Lung microvascular endothelial cell (primary cell): ENCODE measurements at places on chromosomes 3 and 15.

DNA sequence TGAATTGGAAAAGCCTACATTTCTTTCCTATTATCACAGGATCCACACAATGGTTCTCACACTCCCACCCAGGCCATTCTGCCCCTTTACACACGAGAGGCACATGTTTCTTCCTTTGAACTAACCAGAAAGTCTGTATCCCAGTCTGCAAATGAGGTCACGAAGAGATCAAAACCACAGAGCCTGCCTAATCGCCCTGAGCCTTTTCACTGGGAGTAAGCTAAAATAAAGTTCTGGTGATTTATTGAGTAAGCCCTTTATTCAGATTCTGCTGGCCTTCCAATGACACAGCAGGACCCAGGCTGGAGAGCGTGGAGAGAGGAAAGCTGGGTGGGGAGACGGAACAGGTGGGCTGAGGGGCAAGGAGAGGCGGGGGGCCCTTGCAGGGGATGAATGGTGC is 78.7 kb downstream of the ATP1B3 start:
- no peak for DNase-seq

DNA sequence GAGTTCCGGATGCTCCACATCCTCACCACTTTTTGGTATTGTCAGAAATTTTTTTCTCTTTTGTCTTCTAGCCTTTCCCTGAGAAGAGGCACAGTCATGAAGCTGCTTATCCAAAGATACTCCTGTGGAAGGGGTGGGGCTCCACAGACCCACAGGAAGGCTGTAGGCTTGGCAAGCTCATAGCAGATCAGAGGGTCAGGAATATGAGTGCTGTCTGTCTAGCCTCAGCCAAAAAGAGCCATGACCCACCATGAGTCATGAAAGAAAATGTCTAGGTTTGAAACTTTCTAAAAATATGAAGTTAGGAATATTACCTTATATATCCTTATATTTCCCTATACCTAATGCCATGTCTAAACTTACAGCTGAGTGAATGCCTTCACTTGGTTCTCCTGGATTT is 118.2 kb upstream of the THBS1 start:
- peak; percentile 82 for DNase-seq

DNA sequence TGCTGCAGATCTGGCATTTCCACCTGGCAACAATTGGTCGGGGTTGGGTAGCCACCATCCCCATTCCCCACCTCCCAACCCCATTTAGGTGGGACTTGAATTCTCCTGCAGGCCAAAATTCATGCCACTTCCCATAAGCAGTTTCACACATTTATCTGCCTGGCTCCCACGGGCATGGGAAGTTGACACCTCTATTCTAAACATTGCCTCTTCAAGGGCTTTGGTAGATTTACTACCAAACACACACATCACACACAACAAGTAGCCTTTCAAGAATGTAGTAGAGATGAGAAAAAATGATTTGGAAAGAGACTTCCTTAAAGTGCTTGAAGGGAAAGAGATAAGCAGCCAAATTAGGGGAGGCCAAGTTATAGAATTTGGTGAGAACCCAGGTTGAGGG is 30.9 kb downstream of the ZBTB38 start:
- no peak for DNase-seq

DNA sequence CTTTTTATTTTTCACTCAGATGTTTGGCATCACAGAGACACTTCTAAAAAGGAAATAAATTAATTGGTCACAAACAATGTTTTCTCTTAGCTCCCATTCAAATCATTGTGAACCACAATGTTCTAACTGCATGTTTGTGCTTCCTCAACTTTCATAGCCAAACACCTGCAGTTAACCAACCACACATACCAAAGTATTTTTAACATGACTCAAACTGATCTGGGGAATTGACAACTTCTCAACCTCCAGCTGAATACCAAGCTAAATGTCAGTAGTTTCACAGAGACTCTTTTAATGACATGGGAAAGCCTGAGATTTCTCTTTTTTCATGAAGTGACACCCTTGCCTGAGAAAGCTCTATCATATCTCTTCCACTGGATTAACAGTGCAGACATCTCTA is 217.9 kb upstream of the MME start:
- no peak for DNase-seq

GRCh38 chr3:67196677-67197076 is 198.6 kb downstream of the KBTBD8 start:
- DNase-seq = no peak

GRCh38 chr3:17946619-17947018 is 204.2 kb upstream of the TBC1D5 start:
- DNase-seq = no peak

- DNase-seq = no peak
Measured at GRCh38 chr3:100981164-100981911, 11.9 kb downstream of the ABI3BP start.

GRCh38 chr3:57709559-57709958 is 16.7 kb upstream of the DENND6A start:
- DNase-seq = no peak

DNA sequence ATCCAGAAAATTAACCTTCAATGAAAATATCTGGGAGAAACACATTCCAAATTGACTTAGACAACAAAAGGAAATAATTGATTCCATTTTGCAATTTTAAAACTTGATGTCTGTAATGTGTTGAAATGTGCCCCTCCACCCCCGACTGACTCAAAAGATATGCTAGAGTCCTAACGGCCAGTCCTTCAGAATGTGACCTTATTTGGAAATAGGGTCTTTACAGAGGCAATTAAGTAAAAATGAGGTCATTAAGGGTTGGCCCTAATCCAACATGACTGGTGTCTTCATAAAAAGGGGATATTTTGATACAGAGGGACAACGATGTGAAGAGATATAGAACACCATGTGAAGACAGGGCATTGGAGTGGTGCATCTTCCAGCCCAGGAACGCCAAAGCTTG is 153.9 kb downstream of the PDZRN3 start:
- no peak for DNase-seq

GRCh38 chr3:19945969-19946831 is 697 bp upstream of the RAB5A start:
- peak; percentile 6 for DNase-seq

GRCh38 chr3:24237971-24238706 is 256.5 kb downstream of the THRB start:
- peak; percentile 88 for DNase-seq

DNA sequence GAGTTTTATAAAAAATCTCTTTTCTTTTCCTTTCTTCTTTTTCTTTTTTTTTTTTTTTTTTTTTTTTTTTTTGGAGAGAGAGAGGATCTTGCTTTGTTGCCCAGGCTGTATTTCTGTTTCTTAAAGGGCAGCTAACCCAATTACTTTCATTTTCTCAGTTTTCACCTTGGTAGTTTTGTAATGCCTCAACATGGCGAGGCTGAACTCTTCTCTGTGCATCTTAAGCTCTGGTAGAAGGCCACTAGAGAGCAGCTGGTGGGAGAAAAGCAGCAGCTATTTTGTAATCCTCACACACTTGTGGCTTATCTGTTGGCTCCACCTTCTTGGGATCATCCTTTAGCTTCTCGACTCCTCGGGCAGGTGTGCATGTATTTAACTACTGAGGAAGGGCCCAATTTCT is 152.2 kb upstream of the MEIS2 start:
- DNase-seq = no peak

DNA sequence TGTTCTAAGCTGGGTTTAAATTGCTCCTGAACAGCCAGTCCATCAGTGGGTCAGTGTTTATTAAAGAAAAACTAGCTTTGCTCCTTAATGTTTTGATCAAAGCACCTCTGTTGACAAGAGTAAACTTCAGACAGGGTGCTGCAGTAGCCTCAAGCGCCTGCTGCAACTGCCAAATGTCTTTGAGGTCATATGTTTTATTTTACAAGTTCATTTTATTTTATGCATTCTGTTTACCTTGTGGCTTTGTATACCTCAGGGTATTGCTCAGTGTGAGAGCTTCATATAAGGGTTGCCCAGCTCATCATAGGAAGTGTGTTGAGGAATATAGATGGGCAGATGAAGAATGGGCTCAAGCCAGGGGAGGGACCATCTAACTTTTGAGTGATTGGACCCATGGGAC is 8.5 kb downstream of the MYZAP start:
- no peak for DNase-seq

DNA sequence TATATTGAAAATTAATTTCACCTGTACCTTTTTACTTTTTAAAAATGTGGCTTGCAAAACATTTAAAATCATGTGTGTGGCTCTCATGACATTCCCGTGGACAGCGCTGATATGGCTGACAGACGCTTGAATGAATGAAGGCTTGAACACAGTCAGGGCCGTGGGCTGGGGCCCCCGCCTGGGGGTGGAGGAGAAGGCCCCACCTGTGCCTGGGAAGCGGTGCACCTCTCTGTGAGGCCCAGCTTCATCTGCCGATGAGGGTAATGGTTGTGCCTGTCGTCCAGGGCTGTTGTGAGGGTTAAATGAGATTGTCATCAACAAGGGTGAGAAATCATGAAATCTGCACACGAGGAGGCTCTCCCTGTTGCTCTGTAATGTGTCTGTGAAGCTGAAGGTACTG is 85.9 kb upstream of the PRR23E start:
- DNase-seq = no peak

DNA sequence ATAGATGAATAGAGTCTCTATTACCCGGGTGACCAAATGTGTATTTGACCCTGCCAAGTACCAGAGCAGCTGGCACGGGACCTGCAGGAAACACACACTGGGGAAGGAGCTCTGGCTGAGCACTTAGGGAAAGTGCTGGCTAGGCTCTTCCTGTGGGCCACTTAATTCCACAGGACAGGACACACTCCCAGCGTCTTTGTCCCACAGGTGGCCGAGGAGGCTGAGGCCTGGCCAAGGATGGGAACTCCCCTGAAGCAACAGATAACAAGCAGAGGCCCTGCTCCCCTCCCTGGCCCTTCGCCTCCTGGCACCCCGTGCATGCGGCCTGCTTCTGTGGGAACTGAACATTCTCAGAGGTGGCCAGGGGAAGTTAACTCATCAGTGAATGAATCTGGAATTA is 180.8 kb downstream of the ATP10A start:
- no peak for DNase-seq

DNA sequence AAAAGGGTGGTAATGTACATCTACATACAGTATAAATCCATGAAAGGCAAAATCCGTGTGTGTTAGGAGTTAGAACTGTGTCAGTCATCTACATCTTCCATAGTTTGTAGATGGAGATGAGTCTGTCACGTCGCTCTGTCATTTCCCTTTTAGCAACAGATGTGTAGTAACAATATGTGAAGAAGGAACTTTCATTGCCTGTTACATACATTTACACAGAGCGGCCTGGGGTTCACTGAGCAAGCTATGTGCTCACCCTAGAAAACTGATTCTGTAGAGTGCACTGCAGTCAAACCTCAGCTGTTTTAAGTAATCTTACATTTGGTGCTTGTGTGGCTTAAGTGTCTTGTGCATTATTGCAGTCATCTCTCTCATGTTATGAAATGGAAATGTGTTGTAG is 41.6 kb upstream of the AP3B2 start:
- DNase-seq = no peak

GRCh38 chr3:133494469-133494868 is 79.0 kb upstream of the CDV3 start:
- DNase-seq = peak; percentile 65

DNA sequence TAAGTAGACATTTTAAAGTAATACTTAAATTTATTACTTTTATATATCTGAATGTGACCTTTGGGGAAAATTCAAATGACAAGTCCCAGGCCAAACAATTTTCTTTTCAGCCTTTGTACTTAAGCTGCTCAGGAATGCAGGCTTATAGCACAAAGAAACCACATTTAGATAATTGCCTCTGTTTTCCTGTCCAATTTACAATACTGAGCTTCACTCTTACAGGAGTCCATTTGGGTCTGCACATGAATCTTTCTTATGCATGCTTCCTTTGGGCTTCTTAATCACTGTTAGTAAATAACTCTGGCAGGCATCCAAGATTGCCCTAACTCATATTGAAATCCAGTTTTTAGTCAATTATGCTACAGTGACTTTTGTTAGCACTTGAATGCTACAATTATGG is 459.4 kb upstream of the TGFBR2 start:
- DNase-seq = no peak

- DNase-seq = peak; percentile 93
Measured at GRCh38 chr3:141412087-141412935, 44.0 kb downstream of the ZBTB38 start.

DNA sequence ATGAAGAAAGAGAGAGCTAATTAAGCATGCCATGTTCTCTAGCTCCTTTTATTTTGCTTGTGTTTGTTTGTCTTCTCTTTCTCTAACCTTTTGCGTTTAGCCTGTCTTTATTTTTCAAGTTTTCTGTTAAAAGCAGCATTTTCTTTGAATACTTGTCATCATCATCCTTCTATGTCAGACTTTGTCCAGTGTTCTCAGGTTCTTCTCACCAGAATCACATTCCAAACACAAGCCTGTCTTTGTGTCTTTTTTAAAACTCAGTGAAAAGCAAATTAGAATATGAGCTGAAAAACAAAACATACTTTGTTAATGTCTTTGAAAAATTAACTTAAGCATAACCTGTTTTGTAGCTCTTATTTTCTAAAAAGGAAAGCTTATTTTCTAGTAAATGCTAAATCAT is 62.4 kb downstream of the LEKR1 start:
- DNase-seq = no peak

DNA sequence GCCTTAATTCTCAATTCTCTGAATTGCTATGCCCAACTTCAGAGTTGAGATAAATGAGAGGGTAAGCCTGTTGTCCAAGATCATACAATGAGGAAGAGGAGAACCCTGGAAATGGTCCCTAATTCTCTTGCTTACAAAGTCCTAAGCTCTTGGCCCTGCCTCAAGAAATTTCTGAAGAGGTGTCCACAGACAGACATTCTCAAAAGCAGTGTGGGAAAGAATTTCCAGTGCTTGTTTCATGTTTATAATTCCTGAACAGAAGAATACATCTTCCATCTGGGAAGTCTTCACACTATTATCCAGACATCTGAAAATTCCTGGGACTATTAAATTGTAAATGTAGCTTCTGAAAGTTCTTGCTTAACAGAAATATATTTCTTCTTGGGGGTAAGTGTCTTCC is 166.8 kb upstream of the LRTM1 start:
- no peak for DNase-seq

- no peak for DNase-seq
Measured at GRCh38 chr3:10599444-10599843, 94.1 kb upstream of the ATP2B2 start.

GRCh38 chr15:80747317-80748053 is 31.7 kb upstream of the CEMIP start:
- DNase-seq = peak; percentile 56

DNA sequence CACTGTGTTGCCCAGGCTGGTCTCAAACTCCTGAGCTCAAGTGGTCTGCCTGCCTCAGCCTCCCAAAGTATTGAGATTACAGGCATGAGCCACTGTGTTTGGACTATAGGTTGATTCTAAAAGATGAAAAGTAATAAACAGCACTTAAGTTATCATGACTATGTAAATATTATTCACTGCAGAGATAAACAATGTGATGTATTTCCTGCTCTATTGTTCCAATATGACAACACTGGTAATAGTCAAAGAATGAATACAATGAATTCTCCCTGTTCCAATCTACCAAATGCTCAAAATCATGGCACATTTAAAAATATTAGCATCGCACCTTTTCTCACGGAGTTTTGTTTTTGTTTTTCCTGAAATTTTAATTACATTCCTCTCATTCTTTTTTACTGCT is 36.8 kb upstream of the TBL1XR1 start:
- DNase-seq = peak; percentile 70
